ENCODE measurements at places on chromosomes 3 and 15.
A peak's percentile ranks its signal among the peaks of the same experiment; 100 is the strongest.

- no peak for DNase-seq
Observed at GRCh38 chr3:39052583-39052982, 767 bp downstream of the WDR48 start.

DNA sequence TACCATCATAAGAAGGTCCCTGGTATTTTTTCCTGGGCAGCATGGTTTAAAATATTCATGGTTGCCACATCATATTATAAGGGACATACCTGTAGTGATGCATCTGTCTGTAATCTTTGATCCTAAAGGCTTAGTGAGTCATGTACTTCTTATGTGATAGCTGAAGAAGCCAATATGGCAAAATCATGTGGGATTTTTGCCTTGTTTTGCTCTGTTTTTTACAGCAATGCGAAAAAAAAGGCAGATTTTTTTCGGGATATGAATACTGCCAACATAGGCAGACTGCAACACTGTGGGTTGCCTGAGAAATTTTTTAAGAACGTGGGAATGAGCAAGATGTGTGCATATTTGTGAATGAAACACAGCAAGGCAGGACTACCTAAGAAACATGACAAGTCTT lies 11.3 kb upstream of the PYGO1 start:
- DNase-seq: no peak

DNA sequence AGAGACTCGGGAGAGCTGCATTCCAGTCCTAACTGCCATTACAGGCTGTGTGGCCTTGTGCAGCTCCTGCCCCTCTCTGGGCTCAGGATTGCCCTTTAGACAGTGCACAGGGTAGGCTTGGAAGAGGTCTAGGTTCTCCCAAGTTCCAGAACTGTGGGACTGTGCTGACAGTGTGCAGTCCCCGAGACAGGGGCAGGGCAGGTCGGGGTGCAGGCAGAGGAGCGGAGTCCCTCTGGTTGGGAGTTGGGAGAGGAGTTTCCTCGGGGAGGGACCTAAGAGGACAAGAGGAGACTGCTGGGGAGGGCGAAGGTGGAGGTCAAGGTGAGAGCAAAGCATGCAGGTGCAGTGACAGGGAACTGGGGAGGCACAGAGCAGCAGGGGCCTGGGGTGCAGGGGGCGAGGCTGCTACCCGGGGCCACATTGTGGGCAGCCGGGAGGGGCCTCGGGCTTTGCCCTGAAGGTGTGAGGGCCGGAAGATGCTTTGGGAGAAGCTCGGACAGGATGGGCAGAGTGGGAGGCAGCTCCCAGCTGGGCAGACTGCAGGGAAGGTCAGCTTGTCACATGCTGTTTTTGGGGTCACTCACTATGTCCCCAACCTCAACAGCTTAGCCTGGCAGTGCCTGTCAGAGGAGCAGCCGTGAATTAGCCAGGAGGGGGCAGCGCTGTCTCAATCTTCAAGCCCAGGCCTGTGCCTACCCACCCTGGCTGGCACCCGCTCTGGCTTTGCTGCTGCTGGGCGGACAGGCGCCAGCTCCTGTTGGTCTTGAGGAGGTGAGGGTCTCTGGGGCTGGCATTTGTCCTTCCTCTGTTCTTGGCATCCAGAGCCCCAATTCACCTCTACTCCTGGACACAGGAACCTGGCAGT lies 15.4 kb upstream of the CSPG4 start:
- peak; percentile 13 for DNase-seq

GRCh38 chr3:90132197-90132596 lies 1024.8 kb downstream of the EPHA3 start:
- no peak for DNase-seq

GRCh38 chr3:19248143-19248542 lies 99.8 kb downstream of the KCNH8 start:
- no peak for DNase-seq

DNA sequence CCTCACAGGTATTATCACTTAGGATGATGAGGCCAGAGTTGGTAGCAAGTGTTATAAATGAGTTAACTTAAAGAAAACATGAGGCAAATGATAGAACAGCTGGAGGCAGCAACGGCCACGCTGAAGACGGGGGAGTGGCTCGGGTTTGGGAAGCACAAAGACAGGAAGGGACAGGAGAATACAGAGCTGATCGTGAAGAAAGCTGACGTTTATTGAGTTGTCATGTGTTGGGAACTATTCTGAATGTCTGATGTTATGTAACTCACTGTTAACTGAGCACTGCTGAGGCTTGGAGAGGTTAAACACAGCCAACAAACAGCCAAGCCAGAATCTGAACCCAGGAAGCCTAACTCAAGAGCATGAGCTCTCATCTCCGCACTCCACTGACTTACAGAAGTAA lies 42.3 kb downstream of the FGD5 start:
- DNase-seq: no peak

- no peak for DNase-seq
Observed at GRCh38 chr15:88493844-88494243, 26.3 kb downstream of the MRPS11 start.

DNA sequence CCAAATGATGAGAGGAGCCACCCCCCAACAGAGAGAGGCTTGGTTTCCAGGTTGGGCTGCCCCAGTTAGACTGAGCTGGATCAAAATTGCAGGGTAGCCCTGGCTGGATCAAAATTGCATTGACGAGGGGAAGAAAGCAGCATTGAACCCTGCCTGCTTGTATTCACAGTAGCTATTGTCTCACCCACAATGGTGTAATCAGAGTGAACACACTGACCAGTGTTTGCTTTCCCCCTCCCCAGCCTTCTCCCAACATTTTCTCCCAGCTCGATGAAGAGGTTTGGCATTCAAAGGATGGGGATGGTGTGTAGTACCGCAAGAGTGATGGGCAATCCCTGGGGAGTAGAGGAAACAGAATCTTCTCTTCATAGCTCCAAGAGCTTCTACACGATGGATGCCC lies 223.8 kb downstream of the ADAMTS9 start:
- DNase-seq: no peak

GRCh38 chr15:25776071-25776746 lies 86.9 kb downstream of the ATP10A start:
- DNase-seq: no peak

DNA sequence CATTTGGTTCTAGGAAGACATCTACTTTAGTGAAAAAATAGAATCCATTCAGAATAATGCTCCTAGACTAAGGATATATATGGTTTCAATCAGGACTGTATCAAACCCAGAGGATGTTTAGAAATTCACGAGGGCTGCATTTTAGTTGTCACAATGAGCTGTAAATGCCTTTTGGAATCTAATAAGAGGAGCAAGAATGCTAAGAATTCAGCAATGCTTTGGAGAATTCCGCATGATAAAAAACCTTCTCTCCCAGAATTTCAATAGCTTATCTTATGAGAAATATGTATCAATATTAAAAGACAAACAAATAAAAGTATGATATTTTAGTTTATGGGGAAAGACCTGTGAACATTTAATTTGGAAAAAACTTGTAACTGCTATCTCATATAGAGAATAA lies 885.1 kb downstream of the ZPLD1 start:
- DNase-seq: no peak

DNA sequence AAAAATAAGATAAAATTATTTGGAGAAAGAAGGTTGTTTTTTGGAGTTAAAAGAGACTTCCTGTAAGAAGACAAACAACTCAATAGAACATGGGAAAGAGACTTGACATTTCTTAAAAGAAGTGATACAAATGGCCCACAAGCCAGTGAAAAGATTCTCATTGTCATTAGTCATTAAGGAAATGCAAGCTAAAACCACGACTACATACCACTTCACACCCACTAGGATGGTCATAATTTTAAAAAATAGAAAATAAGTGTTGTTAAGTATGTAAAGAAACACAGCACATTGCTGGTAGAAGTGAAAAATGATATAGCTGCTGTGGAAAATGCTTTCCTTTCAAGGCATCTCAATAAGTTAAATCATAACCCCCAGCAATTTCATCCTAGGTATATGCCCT lies 44.4 kb upstream of the GK5 start:
- DNase-seq: no peak

DNA sequence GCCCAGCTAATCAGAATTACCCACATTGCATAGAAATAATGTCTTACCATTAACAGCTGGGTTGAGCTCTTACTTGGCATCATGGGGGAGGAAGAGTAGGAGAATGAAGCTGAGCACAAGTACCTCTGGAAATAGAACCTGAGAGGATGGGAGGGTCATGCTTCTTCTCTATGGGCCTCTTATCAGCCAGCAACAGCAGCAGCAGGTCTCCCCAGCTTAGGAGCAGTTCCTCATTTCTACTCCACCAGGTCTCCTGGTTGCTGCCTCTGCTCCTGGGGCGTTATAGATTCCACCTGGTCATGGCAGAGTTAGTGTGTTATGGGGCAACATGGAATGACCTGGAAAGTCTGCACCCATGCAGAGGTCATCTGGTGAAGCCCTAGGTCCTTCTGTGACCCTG lies 3.4 kb downstream of the FSD2 start:
- DNase-seq: no peak

DNA sequence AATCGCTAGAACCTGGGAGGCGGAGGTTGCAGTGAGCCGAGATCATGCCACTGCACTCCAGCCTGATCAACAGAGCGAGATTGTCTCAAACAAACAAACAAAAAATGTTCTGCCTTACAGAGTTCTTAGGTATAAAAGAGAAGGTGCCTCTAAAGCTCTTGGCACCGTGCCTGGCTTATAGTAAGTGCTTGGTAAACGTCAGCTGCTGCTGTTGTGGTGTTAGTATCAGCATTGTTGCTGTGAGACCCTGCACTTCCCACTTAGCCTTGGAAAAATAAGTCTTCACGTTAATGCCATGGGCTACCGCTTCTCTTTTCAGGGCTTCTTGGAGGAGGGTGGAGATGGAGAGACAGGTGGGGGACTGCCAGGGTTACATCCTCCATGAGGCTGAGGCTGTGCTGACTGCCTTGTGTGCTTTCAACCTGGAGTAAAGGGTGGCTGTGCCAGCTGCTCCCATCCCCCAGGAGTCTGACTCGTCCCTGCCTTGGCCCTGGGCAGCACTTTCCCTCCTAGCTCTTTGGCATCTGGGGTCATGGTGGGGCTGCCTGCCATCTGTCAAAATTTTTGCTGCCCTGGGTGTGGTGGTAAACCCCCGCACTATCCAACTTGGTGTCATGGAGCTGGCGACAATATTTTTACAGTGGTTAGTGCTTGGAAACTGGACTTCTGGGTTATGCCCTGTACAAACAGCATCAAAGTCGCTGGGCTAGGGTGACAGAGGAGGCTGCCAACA lies 17.8 kb downstream of the FLNB start:
- no peak for DNase-seq

DNA sequence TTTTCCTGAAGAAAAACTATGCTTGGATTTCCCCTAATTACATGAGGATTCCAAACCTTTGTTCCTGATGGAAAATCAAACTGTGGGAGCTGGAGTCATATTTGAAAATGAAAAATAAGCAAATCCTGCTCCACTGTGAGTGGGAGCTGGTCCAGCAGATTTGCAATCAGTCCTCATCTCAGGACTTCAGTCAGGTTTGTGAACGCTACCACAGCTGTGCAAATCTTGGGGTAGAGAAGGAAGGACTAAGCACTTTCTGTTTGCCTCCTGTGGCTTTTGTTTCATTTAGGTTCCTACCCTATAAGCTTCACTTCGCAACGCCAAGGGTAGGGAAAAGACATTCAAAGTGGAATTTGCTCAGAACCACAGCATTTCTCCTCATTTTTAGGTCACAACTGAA lies 238.2 kb downstream of the TUSC7 start:
- DNase-seq: no peak

DNA sequence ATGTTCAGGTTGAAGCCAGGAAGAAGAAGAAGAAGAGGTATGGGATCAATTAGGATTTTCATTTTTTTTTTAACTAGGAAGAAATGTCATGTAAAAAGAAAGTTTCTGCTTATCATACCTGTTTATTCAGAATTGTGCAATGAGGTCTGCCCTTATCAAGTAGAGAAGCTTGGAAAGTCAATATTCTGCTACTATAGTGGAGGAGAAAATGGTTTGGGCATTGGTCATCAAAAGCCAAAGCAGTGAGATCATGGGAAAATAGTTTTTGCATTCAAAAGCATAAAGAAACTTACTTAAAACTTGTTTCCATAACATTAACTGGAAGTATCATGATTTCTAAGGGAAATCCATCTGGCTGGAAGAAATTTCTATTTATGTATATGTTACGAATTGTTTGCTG lies 1239.2 kb downstream of the NSUN3 start:
- DNase-seq: no peak

GRCh38 chr3:113532698-113533533 lies 561 bp downstream of the SIDT1 start:
- DNase-seq: no peak

- DNase-seq: no peak
Observed at GRCh38 chr3:132625613-132626012, 28.5 kb downstream of the ACKR4 start.

DNA sequence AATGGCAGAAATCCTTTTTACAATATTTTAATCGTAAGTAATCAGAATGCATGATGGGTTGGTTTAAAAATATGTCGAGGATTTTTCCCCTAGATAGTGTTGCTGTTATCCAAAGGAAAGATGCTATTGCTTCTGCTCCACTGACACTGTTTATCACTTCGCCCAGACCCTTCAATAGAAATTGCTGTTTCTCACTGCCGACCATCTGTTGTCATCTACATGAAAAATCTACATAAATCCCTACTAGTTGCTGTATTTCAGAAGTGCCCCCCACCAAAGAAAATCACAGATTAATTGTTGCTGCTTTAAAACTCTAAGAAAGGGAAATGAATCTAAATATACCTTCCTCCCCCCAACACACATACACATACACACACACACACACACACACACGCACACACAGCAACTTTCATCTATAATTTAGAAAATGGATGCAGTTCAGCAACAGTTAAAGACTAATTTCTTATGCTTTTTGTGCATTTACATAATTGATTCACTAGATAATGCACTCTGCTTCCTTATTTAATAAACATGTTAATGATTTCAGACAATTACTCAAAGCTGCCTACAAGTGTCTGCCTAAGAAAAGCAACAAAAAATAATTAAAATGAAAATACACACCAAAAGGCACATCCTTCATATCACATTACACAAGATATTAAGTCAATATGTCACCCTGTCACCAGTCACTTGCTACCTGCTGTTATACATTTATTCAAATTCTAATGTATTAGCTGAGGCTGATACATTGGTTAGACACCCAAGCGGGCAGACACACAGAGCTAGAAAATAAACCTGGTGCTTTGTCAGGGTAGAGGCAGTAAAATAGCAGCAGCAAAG lies 82.8 kb downstream of the RORA start:
- no peak for DNase-seq

GRCh38 chr15:94305133-94305532 lies 73.8 kb downstream of the MCTP2 start:
- DNase-seq: no peak

DNA sequence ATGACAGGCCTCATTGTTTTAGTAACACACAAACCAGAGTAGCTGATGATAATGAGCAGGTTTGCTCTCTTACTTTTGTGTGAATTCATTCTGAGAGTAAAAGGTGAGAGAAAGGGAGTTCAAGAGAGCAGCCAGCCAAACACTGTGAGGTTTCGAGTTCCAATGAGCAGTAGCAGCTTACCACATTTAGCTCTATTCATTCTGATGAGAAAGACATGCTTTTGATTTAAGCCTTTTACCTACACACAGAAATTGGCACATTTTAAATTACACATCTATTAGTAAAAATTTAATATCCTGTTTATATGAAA lies 28.0 kb downstream of the GLDN start:
- no peak for DNase-seq

GRCh38 chr3:124784686-124785382 lies 54.6 kb downstream of the UMPS start:
- DNase-seq: no peak
